ENCODE measurements at places on chromosomes 4 and X.

DNA sequence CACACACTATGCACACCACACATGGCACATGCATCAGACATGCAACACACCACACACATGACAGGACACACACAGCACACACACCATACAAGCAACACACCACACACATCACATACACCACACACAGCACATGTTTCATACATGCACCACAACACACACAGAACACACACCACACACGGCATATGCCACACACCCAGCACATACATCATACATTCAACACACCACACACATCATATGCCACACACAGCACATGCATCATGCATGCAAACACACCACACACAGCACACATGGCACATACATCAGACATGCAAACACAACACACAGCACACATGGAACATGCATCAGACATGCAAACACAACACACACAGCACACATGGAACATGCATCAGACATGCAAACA lies 80.7 kb upstream of the LRPAP1 start:
- no peak for DNase-seq

DNA sequence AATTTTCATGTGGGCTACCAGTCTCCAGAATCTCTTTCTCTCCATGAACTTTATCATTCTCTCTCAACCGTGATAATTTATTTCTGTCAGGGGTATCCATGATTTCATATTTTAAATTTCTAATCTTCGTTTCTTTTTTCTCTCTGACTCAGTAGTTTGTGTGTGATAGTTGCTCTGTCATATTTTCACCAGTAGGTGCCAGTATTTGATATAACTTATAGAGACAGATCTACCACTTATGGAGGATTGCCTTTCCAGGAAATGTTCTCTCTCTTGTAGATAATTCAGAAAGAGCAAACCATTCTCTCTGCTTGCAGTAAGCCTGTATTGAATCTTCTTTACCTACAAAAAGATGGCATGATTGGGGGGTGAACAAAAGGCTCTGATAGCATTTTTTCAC lies 79.3 kb upstream of the DYNLT3 start:
- DNase-seq = peak; percentile 52

GRCh38 chrX:24219320-24219719 lies 69.8 kb downstream of the ZFX start:
- DNase-seq = no peak

- DNase-seq = no peak
These were observed 38.1 kb upstream of the CXorf38 start for GRCh38 chrX:40685362-40685918.

DNA sequence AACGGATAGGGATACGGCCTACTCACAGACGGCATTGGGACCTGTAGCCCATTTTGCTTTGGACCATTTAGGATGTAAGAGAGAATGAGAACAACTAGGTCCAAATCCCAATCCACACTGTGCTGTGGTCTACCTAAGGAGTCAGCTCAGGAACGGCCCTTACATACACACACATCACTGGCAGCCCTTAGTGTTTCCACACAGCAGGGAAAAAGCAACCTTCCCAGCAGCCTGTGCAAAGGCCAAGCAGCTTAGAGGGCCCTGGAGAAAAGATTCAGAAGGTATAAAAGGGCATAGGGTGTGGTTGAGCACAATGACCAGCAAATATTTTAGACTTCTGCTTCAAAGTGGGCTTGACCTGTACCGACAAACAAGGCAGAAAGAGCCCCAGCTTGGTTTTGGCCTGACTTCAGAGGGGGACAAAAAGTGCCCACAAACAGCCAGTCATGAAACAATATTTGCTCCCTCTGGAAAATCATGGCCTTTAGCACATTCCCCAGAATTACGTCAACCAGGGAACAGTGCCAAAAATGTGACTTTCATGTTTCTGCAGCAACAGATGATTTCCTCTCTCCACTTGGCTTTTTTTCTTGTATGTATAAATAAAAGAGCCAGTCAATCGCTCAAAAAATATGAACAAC lies 359.5 kb upstream of the FGF16 start:
- peak; percentile 30 for DNase-seq

GRCh38 chrX:29397506-29397905 lies 810.3 kb downstream of the IL1RAPL1 start:
- DNase-seq = no peak

DNA sequence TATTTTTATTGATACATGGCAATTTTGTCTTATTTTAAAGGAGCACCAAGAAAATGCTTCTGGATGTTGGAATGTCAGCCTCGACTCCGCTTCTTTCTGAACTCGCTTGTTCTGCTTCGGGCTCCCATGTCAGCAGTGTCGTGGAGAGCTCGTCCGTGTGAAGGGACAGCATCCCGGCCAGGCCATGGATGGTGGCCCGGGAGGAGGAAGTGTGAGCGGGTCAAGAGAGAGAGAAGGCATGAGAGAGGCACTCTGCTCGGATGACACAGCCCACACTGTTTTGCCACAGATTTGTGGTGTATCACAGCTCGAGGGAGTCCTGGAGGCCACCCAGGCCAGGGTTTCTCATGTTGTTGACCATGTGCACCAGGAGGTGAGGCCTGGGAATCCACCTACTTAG lies 107.0 kb downstream of the TRAPPC11 start:
- no peak for DNase-seq

GRCh38 chrX:133413218-133413925 lies 1.9 kb downstream of the GPC4 start:
- DNase-seq = no peak

Measured in T47D (cell line).